ENCODE measurements at places on chromosomes 5 and 9.

GRCh38 chr5:132777209-132778069, at the start of gene SEPTIN8:
SEPTIN8 (minus strand) TSS chr5:132777239; CDS start chr5:132777137, 102 bp downstream.
- DNase-seq: peak; percentile 55

- no peak for DNase-seq
These were observed 14.3 kb downstream of the CTSL start for GRCh38 chr9:87740209-87740608.

- no peak for DNase-seq
These were observed 288.1 kb downstream of the NR3C1 start for GRCh38 chr5:143115381-143115780.

DNA sequence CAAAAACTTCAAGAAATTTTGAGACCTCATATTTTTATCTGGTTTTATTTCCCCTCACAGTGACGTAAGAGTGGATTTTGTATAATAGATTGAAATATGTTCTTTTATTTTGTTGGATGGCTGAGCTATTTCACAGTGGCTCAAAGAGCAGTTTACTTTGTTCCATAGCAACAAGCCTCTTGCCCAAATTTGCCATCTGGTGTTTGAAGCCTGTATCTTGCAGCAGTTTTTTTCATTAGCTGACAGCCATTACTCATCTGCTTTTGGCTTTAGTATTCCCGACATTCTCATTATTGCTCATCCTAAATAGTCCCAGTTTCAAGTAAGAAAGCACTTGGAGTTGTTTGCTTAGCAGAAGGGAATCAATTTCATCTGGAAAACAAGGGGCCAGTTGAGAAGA, 36.3 kb downstream of the GDA start:
- DNase-seq: no peak

GRCh38 chr5:168892618-168893186, 313.5 kb upstream of the PANK3 start:
- no peak for DNase-seq

DNA sequence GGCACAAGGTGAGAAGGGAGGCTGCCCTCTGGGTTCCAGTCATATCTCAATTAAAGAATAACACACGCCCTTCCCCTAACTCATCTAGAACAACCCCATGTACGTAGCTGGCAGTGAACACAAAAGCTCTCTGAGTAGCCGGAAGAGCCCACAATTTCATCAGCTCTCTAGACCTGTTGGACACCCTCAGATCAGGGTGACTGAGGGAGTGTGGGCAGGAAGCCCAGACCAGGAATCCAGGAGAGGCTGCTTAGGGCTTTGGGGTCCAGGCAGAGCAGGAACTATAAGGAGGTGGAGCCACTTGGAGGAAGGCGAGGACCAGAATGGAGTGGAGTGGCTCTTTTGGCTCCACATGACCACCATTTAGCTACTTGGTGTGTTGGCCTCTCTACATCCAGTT, 237.4 kb downstream of the NR3C1 start:
- no peak for DNase-seq

GRCh38 chr9:135271425-135271824, 184.0 kb downstream of the OLFM1 start:
- DNase-seq: no peak

DNA sequence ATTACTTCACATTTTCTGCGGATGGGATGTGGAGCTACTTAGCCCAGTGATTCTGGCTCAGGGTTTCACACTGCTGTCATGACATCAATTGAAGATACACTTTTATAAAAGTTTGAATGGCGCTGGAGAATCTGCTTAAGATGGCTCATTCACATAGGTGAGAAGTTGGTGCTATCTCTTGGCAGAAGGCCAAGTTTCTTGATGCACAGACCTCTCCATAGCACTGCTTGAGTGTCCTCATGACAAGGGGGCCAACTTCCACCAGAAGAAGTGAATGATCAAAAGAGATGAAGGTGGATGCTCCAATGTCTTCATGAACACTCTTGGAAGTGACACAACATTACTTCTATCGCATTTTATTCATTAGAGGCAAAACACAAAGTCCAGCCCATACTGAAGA, 403.7 kb upstream of the CCNG1 start:
- DNase-seq: no peak

DNA sequence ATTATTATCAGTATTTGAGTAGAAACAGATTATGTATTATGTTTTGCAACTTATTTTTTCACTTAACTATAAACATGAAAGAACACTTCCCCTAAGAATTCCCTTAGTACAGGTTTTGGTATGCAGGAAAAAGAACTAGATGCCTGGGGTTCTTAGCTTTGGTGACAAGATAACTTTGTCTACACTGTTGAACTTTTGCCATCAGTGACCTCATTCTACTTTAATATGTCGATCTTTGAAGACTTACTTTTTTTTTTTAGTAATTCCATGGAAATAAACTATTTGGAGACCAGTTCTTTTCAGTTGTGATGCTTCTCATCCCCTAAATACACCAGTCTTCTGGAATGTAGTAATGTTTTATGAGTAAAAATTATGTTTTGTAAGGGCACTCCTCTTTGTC, 34.3 kb downstream of the ZNF462 start:
- DNase-seq: no peak

DNA sequence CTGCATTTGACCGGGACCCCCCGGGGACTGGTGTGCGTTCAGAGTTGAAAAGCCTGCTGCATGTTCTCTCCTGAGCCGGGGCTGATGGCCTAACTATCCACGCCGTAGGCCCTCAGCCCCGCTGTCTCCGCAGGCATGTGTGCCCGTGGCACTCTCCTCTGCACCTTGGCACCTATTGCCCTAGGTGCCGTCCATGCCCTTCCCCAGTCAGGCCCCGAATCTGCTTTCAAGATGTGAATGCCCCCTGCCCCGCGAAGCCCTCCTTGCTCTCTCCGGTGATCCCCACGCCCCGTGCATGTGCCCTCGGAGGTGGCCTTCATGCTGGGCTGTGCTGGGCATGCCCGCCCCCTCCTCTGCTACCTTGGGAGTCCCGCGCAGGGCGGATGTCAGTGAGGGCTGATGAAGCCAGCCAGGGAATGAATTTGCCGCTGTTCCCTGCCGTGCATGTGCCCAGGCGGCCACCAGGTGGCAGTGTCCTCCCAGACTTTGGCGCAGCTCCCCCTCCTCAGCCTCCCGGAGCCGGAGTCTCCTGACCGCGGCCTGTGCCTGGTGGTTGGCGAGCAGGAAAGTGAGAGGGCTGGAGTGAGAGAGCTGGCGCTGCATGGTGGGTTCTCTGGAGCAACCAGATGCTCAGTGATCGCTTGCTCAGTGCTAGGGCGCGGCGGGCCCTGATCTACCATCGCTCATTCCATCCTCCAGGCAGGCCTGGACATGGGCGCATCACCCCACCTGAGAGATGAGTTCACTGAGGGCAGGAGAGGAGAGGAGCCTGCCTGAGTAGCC, 112.9 kb upstream of the LMX1B start:
- DNase-seq: peak; percentile 81

Data from stimulated activated CD8-positive, alpha-beta memory T cell treated with anti-CD3 and anti-CD28 coated beads, Interleukin-4, amount 100 ng/mL, for 48 hours (primary cell).